Stimulated activated CD4-positive, alpha-beta T cell treated with anti-CD3 and anti-CD28 coated beads, Interleukin-4, amount 100 ng/mL, for 1 hour (primary cell): ENCODE measurements at places on chromosomes 1 and 21.

DNA sequence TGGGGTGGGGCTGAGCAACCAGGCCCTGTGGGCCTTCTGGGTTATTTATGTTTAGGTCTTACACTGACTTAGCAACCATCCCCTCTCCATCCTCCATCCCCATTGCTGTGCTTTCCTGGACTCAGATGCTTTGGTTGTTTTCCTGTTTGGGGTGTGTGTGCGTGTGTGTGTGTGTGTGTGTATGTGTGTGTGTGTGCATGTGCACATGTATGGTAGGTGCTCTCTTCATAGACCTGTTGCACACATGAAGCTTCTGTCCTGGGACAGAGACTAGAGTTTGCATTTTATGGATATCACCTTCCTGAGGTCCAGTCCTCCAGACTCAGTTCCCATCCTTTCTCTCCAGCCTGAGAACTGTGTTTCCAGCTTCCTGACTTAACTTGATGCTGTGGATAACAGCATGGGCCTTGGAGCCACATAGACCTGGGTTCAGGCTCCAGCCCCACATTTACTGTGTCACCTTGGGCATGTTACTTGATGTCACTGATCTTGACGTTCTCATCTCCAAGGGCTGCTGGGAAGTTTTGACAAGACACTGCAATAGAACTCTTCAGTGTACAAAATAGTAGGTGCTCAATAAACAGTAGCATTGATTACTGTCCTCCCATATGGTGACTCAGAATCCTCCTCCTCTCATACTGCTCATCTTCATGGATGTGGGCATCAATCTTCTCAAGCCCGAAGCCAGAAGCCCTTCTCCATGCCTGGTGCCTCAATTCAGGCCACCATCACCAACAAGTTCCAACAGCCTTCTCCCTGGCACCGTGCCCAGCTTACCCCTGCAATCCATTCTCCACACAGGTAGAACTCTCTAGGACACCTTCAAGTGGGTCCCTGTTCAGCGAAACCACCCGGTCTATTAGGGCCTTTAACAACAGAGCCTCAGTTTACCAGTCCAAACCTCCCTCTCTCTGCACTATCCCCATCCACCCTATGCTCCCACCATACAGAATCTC is 181.8 kb upstream of the EDN2 start:
- DNase-seq = no peak

- no peak for DNase-seq
Observed at GRCh38 chr1:235925016-235925415, 58.3 kb upstream of the LYST start.

- no peak for DNase-seq
Observed at GRCh38 chr1:48681476-48682305, 95.0 kb downstream of the BEND5 start.

DNA sequence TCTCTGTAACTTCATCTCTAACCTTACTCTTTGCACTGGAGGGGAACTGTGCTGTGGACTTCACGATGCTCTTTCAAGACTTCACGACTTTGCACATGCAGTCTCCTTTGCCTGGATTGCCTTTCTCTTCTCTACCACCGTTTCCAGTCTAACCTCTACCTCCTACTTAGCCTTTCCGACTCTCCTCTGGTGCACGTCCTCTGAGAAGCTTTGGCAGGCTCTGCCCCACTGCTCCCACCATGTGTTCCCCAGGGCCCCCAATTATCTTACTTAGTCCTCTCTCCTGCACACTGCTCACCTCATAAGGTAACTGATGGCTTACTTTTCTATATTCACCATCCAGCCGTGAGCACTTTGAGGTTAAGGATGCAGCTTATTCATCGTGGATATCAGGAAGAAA is 101.7 kb upstream of the GJB5 start:
- DNase-seq = no peak

DNA sequence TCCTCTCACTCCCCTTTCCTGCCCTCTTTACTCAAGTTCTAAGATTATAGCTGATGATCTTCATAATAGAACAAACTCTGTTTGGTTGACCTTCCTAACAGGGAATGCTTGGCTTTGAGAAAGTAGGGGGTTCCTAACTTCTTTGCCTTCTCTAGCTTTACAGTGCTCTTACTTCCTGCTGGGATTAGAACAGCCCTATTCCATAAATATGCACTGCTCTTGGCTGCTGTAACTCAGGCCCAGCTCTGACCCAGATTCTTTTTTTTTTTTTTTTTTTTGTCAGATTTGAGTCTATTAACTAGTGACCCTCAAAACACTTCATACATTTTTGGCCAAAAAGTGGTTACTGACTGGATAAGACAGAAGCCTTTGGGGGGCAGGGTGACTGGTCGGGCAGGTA is 39.4 kb upstream of the PIGV start:
- no peak for DNase-seq

DNA sequence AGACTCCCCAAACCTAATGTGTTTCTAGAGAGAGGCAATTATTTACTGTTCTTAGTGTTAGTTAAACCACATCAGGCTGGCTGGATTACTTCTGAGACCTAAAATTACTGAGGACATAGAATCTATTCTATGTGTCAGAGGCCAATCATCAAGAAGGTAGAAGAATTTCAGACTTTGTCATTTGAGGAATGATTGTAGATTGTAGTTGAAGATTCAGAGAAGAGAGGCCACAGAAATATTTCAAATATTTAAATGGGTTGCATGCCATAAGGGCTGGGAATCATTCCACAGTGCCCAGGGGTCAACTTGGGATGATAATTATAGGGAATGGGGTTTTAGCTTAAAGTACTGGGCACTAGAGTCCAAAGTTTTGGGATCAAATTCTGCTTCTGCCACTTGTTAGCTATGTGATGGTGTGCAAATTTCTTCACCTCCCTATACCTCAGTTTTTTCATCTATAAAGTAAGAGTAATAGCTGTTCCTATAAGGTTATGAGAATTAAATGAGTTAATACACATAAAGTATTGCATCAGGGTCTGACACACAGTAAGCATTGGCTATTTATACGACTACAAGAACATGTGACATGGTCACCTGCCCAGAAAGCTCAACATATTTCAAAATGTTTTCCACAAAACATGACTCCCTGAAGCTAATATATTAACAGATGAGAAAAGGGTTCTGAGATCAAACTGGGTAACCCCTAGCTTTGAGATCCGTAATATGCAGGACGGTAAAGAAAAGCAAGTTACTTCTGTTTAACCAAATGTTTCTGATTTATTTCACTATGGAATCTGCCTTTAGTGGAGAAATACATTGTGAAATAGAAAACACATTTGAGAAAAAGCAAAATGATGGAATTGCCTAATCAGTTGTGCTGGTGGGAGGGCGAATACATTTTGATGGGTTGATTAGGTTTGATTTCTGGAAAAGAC is 69.7 kb upstream of the SPAG17 start:
- no peak for DNase-seq
